Muscle of leg (tissue), 16 donors: ENCODE measurements at places on chromosomes 1 and 21.

GRCh38 chr1:56334047-56334446, 245.3 kb downstream of the PLPP3 start:
- peak; percentile 71 for DNase-seq

- DNase-seq, result no peak
Observed at GRCh38 chr1:216908126-216908525, 184.9 kb upstream of the ESRRG start.

DNA sequence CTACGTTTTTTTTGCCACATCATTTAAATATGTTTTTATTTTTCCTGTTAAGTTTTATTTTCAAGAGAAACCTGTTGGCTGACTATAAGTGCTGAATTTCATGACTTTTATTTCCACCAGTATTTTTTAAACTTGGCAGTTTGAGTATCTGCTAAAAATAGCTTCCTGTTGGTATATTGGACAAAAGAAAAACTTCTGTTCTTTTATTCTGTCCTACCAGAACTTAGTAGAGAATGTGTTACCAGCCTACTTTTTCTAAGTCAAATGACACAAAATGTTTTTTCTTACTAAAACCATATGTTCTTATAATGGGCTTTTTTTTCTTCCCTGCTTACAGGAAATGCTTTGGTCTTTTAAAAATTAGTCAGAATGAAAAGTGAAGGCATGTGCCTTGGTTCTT, 7.6 kb downstream of the DR1 start:
- DNase-seq, result peak; percentile 57

GRCh38 chr1:114339379-114339778, 171.6 kb downstream of the TRIM33 start:
- no peak for DNase-seq

DNA sequence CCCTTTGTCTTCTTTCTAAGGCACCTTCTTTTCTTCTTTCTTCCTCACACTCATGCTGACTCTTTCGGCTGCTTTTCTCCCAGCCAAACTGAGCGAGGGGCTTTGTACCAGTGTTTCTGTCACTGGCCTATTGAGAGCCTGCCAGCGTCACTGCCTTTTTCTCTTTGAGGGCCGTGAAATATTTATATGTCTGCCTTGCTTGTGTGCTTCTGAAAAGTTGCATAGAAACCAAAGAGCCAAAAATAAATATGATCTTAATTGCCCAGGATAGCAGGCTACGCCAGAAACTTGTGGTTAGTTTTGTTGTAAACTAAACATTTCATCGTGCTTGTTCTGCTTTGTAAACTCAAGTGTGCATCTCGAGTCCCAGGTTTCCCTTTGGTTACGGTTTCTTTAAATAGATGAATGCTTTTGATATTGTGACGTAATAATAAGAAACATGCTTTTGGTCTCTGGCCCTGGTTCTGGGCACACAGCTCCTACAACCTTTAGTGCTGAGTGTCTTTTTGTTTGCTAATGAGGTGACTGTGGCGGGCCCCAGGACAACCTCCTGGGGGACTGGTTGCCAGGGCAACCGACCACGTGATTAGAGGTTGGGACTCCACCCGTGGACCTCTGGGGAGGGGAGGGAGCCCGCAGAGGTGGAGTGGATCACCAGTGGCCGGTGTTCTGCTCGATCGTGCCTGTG, 10.8 kb downstream of the SLC37A1 start:
- DNase-seq, result peak; percentile 80

DNA sequence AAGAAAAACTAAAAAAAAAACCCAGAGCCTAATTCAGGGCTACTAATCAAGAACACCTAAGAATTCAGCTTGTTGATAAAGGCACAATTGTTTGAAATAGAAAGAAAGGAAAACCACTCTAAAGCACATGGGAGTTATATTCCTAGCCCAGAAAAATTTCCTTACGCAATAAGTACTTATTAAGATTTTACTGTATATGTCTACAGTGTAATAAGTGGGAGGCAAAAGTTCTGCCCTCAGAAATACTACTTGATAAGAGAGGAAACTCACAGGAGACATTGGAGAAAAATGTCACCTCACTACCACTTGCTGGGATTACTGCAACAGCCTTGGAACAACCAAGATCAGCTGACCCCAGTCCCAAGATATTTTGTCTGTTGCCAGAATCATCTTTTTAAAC, 66.1 kb downstream of the IARS2 start:
- no peak for DNase-seq

DNA sequence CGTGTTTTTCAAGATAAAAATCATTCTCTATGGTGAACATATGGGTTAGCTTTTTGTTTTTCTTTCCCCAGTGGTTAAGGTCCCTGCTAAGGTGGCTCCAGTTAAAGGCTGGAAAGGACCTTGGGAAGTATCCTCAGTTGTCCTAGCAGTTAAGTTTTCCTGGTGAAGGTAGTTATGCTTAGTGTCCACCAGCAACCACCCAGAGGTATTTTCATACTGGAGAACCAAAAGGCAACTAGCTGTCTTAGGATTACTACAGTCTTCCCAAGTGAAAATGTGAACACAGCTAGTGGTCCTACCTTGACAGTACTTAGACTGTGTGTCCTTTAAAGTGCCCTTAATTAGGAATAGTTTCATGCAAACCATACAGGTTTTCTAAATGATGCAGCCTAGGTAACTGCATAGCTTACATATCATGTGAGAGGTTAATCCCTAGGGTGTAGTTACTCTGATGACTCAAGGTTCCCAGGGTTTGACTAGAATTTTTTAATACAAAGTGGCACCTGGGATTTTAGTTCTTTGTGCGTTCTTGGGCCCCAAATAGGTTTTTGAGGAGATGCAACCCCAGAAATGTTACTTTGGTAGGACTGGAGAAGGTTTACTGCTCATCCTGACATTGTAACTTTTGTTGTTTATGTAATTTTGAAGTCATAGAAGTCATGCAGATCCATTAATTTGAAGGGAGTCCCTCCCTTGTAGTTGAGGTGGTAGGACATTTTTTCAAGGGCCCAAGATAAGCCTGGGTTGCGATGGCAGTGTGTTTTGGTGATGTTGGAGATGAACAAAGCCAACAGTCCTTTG, 36.5 kb downstream of the YY1AP1 start:
- DNase-seq, result no peak

GRCh38 chr1:19764848-19765247, 34.9 kb downstream of the TMCO4 start:
- no peak for DNase-seq

DNA sequence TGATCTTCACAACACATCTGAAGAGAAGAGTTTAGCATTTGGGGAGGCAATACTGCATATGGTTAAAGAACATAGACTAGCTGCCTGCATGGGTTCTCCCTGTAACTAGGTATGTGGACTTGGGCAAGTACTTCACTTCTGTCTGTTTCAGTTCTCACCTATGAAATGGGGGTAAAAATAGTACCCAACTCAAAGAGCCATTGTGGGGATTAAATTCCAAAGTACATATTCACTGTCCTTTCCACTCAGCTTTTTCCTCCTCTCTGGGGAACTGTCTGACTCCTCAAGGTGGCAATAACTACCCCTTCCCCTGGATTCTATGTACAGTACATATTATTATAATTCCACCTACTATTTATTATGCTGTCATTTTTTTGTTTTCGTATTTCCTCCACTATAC, 44.7 kb downstream of the USP24 start:
- DNase-seq, result no peak

DNA sequence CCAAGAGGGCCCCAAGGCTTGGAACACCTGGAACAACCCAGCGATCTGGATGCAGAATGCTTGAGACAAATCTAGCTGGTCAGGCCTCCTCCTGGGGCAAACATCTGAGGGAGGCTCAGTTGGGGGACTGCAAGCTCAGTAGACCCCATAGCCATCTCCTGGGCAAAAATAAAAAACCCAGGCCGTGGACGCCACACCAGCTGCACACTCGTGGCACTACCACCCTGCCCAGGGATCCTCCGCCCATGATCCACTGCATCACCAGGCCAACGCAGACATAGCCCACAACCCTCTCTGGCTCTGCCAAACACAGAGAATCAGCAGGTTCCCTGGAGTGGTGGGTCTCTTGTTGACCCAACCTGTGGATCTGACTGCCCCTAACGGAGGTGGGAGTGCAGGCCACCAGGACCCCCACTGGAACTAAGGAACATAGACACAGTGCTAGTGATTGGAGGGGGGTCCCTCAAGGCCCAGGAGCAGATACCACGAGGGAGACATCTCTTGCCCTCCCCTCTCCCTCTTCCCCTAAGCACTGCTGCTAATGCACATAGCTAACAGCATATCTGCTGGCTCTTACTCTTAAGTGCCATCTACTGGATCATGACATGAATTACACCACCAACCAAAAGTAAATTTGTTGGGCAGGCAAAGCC, 147.2 kb downstream of the CHD1L start:
- peak; percentile 46 for DNase-seq

GRCh38 chr1:60898987-60899386, 183.4 kb upstream of the NFIA start:
- no peak for DNase-seq

GRCh38 chr1:212683357-212683722, 16.3 kb downstream of the BATF3 start:
- peak; percentile 37 for DNase-seq

DNA sequence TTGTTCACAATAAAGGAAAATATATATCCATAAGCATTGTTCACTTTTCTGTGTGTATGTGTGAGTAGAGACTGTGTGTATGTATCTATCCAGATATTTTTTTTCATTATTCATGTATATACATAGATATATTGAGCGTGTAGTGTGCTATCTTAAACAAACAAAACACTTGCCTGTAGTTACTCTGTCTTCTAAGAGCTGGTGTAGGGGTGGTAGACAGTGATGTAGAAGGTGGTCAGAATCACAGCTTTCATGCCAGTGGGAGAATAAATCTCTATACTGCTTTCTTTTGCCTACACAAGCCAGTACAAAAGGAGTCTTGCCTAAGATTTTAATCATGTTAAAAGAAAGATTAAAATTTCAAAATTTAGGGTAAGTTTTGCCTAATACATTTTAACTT, 122.0 kb downstream of the UCHL5 start:
- DNase-seq, result no peak

DNA sequence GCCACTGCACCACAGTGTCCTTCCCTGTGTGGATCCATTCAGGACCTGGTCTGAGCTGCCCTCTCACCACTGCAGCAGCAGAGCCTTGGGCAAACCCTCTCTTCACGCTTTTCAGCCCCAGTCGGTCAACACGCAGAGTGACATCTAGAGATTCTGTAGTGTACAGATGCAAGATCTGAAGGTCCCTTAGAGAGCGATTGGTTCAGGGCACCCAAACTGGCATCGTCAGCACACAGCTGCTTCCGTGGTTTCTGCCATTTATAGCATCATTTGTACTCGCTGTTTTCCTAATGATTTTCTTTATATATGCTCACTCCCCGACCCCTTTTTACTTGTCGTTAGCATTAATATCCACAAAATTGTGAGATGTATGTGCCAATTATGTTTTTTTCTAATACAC, 1.5 kb upstream of the ASCL5 start:
- DNase-seq, result no peak

- no peak for DNase-seq
Observed at GRCh38 chr1:89035080-89035479, 12.4 kb upstream of the GBP3 start.

DNA sequence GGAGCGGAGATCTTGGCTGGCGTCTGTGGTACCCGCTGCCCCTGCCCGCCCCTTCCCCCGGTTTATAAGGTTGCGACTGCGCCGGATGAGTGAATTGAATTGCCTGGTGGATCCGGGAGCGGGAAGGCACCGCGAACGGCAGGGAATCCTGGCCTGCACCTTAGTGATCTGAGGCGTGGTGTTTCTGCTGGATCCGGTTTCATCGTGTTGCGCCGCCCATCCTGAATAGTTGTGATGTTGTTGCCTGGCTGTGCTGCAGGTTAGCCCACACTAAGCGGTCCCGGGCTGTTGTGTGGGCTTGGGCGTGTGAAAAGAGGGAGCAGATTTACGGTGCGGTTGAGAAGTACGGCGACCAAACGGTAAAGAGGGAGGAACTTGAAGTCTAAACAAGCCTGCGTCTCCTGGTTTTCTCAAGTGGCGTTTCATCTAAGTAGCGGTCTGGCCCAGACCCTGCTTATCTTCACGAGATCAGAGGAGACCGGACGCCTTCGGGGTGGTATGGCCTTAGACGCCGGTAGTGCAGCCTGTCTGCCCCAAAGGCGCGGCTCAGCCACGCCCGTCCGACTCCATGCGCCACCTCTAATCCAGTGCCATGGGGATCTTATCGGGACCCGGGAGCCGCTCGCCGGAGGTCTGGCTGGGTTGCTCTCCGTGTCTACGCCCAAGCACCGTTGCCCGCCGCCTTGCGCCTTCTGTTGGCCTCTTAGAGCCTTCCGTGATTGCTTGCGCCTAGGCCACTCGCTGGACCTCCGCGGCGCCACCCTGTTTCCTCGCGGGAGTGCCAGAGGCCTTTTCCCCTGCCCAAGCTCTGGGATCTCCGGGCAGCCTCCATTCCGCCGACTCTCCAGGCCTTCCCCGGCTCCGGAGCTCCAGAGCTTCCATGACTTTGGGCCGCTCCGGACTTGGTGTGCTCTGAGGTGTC, 87.5 kb upstream of the RHOU start:
- peak; percentile 35 for DNase-seq

DNA sequence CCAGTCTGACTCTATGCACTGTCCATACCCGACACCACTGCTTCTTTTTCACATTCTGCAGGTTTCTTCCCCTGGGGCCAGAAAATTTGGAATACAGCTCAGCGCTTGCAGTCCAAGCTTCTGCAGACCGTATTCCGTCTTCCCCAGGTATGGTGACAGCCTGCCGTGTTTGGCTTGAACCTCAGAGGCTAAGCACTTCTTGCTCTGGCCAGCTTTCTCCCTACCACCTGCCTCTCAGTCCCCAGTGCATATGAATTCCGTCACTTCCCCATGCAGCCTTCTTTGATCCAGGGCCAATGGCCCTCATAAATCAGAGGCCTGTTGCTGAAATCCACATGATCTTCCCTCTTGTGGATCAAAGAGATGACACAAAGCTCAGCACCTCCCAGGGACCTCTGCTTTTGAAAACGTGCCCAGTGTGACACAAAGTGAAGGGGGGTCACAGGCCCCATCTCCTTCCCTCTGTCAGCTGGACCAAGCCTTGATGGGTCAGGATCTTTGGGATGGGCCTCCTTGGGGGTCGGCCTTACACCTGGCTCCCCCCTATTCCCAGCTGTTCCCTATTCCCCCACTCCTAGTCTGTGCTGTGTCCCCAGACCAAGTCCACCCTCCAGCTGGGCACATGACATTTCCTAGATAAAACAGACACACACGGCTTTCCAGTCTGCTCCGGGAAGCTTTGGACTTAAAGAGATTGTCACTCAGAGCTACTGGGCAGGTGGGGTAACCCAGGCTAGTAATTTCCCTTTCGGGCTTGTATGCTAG, 66.6 kb downstream of the HMGB4 start:
- peak; percentile 25 for DNase-seq

GRCh38 chr1:175322109-175322508, 129.5 kb upstream of the KIAA0040 start:
- no peak for DNase-seq
